Stimulated activated CD4-positive, alpha-beta T cell treated with anti-CD3 and anti-CD28 coated beads, Interleukin-1b, Interleukin-23, amount 100 ng/mL, for 48 hours (primary cell): ENCODE measurements at places on chromosomes 1 and 21.

- no peak for DNase-seq
Observed at GRCh38 chr1:67347688-67348472, 40.2 kb downstream of the IL12RB2 start.

GRCh38 chr1:219460081-219460895 lies 152.6 kb downstream of the ZC3H11B start:
- DNase-seq, result no peak

DNA sequence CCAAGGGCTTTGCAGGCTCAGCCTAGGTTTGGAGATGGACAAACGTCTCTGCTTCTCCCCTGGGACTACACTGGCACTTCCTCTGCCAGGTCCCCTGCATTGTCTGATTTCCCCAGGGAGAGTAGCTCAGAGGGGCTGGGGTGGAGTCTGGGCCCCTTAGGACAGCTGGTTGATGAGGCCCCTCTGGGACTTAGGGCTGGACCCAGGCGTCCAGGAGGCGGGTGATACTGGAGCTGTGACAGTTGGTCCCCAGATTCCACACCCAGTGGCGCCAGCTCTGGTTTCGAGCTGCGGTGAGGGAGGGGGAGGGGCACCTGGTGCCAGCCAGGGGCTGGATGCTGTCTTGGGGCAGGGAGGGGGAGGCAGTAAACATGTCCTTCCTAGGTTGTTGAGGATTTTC lies 7.4 kb upstream of the MEX3A start:
- DNase-seq, result no peak

- DNase-seq, result no peak
Observed at GRCh38 chr1:204025917-204026707, 46.8 kb upstream of the SOX13 start.

- DNase-seq, result no peak
Observed at GRCh38 chr1:75425001-75425650, 185.8 kb downstream of the SLC44A5 start.

GRCh38 chr1:3625151-3625907 lies 514 bp downstream of the TPRG1L start:
- no peak for DNase-seq

DNA sequence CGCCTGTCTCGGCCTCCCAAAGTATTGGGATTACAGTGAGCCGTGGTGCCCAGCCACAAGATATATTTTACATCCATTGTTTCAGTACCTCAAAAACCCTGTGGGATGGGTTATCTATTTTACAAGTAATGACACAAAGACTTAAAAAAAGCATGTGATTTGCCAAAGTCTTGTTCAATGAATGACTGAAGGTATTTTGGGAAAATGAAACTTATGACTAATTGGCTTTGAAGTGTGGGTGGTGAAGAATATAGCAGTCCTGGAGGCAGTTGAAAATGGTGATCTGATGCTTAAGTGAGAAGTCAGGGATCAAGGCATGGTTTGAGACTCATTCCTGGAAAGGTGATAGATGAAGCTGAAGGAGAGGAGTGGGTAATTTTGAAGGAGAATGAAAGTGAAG lies 3.0 kb downstream of the SWT1 start:
- DNase-seq, result no peak

DNA sequence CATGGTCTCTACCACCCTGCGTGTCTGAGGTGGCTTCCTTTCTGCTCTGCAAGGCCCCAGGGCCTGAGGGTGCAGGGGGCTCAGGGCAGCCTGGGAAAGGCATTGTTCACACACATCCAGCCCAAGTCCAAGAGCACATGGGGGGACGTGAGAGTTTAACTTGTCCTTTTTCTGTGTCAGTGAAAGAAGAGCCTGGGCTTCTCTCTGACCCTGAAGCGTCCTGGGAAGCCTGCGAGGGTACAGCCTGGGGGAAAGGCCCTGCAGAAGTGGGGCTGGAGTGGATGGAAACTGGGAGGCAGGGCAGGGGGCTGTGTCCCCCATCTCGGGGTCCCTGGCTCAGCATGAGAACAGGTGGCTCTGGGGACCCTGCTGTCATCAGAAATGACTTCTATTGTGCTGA lies 181.6 kb downstream of the PRDM16 start:
- no peak for DNase-seq

DNA sequence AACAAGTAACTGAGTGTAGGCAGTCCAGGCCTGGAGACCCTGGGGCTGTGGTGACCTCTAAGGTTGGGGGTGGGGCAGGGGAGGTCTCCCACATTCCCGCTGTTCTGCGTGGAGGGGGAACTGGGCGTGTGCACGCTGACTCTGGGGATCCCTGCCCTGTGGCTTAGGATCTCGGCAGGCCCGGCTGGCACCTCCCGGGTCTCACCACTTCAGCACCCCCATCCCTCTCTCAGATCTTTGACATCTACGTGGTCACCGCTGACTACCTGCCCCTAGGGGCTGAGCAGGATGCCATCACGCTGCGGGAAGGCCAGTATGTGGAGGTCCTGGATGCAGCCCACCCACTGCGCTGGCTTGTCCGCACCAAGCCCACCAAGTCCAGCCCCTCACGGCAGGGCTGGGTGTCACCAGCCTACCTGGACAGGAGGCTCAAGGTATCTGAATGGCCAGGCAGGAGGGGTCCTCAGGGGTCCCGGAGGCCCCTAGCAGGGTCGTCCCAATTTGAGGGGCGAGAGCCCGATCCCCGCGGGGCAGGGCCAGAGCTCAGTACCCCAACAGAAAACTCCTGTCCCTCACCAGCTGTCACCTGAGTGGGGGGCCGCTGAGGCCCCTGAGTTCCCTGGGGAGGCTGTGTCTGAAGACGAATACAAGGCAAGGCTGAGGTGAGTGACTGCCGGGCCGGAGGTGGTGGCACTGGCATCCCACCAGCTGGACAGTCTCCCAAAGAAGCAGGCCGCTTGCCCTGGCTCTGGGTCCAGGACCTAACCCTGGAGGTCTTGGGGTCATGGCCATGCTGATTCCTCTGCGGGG lies 68.7 kb downstream of the TRIM11 start:
- no peak for DNase-seq

- DNase-seq, result no peak
Observed at GRCh38 chr21:21064353-21064752, 66.1 kb downstream of the NCAM2 start.

GRCh38 chr1:176619261-176619660 lies 156.3 kb downstream of the PAPPA2 start:
- no peak for DNase-seq

DNA sequence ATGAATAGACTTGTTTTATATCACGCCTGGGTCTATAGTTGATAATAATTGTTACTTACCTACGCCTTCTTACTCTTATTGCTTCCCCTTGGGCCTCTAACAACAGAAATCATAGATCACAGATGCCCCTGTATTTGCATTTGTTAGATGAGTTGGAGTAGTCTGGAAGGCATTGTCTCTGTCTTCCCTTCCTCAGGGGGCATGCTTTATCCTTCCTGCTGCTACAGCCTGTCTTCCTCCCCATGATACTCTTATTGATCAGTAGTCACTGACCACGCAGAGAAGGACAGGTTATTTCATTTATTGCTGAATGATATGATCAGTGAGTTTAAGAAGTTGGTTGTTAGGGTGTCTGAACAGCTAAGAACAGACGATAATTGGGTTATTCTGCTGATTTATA lies 98.4 kb downstream of the DNM3 start:
- no peak for DNase-seq

GRCh38 chr1:183143576-183144315 lies 42.3 kb upstream of the LAMC2 start:
- no peak for DNase-seq

DNA sequence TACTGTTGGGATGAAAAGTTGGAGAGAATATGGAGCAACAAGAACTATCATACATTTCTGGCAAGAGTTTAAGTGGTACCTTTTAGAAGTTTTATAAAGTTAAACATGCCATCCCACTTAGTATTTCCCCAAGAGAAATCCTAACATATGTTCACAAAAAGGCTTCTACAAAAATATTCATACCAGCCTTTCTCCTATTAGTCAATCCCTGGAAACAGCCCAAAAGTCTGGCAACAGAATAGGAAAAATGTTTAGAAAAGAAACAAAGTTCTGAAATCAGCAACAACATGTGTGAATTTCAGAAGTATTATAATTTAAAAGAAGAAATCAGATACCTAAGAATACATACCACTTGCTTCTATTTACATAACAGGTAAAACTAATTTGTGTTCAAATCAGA lies 271.0 kb downstream of the DSCAM start:
- no peak for DNase-seq

- DNase-seq, result no peak
Observed at GRCh38 chr1:113808450-113809195, 3.7 kb downstream of the RSBN1 start.

GRCh38 chr1:28592321-28593071 lies 431 bp downstream of the RAB42 start:
- no peak for DNase-seq

DNA sequence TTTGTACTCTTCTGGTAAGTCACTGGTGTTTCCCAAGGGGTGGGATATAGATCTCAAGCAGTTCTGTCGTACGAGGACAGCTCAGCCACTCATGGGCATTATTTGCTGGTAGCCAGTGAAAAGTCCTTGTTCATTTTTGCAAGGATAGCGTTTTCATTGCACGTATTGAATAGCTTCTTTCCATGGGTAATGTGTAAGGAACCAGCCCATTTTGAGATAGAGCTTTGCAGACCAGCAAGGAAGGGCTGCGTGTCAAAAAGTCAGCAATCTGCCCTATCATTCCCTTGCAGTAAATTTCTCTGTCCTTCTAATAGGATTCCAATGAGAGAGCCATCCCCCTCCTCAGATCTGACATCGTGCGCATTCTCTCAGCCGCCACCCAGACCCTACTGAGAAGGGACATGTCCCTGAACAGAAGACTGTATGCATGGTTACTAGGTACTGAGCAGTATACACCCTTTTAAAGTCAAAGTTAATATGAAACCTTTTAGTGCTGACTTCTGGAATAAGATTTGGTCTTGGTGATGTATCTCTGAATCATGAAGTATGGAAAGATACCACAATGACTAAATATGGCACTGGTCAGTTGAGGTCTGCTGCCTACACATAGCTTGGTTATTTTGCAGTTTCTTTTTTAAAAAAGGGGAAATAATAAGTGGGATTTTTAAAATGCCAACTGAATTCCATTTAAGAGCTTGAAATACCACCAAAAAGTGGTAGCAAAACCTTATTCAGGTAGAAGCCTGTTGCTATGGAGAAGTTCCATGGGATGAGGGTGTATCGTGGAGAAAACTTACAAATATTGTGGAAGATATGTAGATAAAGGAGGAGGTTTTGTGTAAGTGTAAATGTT lies 55.3 kb downstream of the DOP1B start:
- no peak for DNase-seq

DNA sequence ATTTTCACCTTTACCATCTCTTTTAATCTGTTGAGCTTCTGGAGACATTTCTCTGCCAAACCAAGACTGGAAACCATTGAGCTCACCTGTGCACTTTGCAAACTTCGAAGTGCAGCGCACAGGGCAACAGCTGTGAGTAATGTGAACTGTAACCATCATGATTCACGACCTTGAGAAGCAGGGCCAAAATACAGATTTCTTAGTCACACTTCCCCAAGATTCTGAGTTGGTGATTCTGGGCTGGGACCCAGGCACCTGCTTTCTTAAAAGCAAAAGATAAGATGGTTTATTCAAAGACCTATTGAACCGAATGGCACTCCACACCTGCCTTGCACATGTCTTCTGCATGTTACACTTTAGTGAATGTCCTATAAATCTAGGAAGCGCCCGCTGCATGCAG lies 10.2 kb downstream of the AGTRAP start:
- DNase-seq, result no peak

GRCh38 chr1:77276941-77277340 lies 4.9 kb upstream of the AK5 start:
- no peak for DNase-seq

DNA sequence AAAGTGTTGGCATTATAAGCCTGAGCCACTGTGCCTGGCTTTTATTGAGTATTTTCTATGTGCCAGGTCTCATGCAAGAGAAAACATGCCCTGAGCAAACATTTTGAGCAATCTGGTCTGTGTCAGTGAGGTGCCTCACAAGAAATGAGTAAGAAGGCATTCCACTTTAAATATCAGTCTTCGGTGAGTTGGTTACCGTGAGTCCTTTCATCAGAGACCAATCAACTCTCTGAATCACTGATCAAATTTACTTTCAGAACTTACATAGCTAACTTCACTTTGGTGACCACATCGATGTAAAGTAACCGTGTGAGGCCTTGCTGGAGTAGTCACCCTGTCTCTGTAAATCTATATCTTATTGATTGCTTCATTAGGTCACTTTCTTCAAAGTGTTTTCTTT lies 14.3 kb upstream of the DDX59 start:
- no peak for DNase-seq

GRCh38 chr21:38735626-38736206 lies 70.0 kb upstream of the ETS2 start:
- no peak for DNase-seq

DNA sequence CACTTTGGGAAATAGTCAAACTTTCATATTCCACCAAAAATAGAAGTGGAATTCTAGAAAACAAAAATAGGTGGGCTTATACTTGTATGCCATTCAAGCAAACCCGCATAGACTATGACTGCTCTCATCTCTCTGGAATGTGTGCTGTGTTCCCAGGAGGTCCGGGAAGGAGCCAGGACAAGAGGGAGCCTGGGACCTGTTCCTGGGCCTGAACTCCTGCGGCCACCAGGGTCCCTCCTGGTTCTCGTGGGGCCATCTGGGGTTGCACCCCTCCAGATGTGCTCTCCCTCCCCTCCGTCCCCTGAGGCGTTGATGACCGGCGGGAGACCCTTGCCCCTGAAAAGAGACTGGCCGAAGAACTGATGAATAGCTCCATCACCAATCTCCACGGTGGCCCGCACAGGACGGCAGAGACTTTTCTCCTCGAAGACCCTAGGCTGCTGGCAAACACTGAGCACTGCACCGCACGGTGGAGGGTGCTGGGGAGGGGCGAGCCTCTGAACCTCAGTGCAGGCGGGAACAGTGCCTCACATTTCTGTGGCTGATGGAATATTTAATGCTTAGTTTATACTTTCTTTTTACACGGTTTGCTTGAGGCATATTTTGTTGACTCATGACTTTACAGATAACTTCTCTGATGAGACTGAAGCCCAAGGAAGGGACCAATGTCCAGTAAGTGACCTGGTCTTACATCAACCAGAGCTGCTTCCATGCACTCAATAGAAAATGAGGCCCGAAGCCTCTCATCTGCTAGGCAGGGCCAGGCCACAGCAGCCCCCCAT lies 9.6 kb upstream of the ADARB1 start:
- no peak for DNase-seq

DNA sequence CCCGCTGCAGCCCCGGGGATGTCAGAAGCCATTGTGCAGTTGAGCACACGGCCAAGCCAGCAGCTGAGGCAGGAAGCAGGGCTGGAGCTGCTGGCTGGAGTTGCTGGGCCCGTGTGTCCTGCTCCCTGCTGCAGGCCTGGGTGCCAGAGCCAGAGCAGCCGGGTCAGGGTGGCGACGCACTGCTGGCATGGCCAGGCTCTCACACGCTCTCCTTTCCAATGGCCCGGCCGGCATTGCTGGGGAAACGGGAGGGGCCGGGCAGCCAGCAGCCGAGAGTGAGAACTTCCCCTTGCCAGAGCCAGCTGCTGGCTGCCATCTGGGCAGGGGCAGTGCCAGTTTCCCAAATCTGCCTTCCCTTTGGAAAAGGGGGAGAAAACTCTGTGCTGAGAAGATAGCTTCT lies 82.4 kb upstream of the PROX1 start:
- no peak for DNase-seq
